ENCODE measurements at places on chromosomes 4 and X.

DNA sequence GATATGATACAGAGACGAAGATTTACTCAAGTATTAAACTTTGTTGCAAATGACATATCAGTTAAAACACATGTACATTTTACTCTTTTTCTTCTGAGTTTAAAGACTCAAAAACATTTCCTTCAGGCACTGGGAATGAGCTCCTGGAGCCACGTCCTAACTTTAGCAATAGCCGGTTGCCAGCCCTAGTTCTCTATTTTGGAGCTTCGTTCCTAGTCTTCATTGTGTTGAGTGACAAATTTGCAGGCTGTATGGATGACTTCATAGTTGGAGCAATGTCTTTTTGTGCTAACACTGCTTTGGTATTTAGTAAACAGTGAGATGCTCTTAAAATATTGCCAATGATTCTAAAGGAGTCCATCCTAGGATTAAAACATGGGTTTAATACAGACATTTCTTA is 190.9 kb downstream of the FAT4 start:
- no peak for DNase-seq

DNA sequence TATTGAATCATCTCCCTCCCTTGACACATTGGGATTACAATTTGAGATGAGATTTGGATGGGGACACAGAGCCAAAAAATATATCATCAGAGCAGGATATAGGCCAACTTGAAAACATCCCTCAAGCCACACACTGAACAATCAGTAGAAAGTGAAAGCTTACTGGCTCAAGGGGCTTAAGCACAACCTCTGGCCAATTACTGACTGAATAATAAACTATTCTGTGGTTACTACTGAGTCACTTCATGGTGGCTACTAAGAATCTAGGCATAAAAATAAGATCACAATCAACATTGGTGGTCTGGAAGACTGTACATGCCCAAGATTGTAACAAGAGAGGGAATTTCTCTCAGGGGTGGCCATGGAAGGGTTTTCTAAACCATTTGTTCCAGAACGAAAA is 27.4 kb upstream of the GPR174 start:
- no peak for DNase-seq

DNA sequence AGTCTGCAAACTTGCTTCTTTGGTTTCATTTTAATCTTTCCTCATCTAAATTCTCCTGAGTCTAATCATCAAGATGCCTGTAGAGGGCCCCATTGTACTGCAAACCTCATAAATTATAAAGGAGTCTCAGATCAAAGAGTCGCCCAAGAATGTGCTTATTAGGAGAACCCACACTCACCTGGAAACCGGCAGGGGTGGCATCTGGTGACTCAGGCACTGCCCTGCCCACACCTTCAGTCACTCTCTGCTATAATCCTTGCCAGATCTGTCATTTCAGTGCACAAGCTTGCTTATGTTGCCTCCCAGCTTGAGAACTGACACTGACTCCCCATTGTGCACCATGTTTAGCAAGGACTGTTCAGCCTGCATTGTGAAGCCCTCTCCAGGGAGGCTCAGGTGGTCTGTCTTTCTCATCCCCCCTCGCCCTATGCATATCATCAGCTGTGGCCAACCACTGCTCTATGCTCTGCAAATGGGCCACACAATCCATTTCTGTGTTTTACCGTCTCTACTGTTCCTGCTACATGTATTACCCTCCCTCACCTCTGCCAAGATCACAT is 12.4 kb downstream of the EPGN start:
- no peak for DNase-seq

GRCh38 chr4:6799091-6799490 is 16.6 kb downstream of the KIAA0232 start:
- DNase-seq: no peak

GRCh38 chr4:92634882-92635281 is 331.1 kb downstream of the GRID2 start:
- DNase-seq: no peak

- DNase-seq: no peak
These were observed 161.4 kb upstream of the FAM9B start for GRCh38 chrX:9195199-9195880.

DNA sequence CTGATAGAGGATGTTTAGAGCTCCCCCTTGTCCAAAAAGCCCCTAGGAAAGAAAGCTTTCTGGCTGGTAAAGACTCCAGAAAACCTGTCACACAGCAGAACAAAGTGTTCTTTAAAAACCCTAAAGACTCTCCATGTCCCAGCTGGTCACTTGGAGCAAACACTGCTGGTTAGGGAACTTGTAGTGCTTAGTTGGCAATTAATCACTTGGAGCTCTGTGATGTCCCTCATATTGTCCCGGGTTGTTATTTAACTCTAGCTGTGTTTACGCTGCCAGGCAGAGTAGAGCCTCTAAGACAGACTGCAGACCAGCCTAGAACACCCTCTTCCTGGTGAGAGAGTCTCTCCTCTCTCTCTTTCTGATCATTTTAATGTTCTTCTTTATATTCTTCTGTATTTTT is 267.3 kb downstream of the BCOR start:
- no peak for DNase-seq

DNA sequence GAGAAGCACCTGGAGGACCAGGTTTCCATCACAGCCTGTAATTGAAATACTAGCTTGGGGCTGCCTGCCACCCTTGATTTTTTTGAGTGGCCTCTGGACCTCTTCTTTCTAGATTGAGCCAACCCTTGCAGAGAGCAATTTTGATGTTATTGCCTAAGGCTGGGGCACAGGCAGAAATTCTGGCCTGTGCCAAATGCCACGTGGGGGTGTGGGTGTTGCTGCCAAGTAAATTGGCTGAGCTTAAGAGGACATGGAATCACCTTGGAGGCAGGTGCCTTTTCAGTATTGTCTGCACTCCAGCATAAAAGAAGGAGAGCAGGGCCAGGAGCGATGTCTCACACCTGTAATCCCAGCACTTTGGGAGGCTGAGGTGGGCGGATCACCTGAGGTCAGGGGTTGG is 286.1 kb upstream of the PRPS2 start:
- no peak for DNase-seq

DNA sequence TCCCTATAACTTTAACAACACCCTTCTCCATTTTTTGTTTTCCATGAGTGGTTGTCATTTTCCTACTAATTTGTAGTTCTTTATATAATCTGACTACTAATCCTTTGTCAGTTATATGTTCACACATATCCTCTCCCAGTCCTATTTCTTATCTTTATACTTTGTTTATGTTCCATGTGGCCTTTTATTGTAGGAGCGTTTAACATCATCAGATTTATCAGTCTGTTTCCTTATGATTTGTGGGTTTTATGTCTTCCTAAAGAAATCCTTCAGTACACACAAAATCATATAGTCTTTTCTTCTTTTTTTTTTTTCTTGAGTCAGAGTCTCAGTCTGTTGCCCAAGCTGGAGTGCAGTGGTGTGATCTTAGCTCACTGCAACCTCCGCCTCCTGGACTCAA is 204.9 kb upstream of the SPRY1 start:
- DNase-seq: no peak

GRCh38 chr4:89469516-89469915 is 161.9 kb upstream of the GPRIN3 start:
- DNase-seq: no peak

DNA sequence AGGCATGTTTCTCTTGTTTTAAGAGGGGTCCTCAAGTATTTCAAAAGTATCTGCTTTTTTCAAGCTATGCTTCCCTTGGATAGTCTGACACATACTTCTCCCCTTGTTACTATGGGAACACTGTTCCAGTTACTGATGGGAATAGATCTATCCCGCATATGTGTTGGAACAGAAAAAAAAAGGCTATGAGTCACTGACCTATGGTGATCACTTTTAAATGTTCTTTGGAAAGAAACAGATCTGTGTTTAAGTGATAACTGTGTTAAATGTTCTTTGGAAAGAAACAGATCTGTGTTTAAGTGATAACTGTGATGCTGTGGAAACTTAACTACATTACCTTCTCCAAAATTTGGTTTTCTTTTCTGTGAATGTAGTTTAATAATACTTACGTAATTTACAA is 303.2 kb downstream of the TEX13C start:
- no peak for DNase-seq

DNA sequence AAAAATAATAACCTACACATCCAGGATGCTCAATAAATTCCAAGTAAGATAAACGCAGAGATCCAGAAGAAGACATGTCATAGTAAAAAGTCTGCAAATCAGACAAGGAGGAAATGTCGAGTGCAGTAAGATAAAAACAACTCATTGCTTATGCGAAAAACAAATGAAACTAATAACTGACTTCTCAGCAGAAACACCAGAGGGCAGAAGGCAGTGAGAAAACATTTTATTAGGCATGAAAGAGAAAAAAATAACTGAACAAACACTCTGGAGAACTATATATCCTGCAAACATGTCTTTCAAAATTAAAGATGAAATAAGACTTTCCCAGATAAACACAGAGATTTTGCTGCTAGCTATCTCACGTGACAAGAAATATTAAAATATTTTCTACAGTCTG is 201.3 kb upstream of the CTSO start:
- DNase-seq: no peak

- DNase-seq: no peak
These were observed 16.3 kb upstream of the ZNF41 start for GRCh38 chrX:47499293-47499692.

GRCh38 chr4:180675359-180675650 is 1567.9 kb upstream of the TENM3 start:
- no peak for DNase-seq
